Hippocampal formation (tissue), 2 donors: ENCODE measurements at places on chromosomes 7 and 10.

DNA sequence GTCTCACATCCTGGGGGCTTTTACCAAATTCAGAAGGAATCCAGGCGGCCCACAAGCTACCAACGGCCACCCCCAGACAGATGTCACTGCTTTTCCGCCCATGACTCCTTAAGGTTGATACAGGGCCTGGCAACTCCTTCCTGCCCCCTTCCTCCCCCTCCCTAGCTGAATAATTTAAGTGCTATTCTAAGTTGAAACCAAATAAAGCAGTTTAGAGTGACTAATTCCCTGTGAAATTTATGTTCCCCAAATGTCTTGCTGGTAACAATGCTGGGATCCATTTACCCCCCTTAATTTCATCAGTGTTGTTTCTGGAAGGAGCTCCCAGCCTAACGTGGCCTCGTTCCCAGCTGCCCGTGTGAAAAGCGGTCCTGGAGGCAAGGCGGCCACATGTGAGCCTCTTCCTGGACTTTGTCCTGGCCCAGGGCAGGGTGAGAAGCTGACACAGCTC is 109.6 kb downstream of the TMEM130 start:
- no peak for DNase-seq

- DNase-seq = no peak
Measured at GRCh38 chr10:88361494-88361893, 221.6 kb downstream of the RNLS start.

DNA sequence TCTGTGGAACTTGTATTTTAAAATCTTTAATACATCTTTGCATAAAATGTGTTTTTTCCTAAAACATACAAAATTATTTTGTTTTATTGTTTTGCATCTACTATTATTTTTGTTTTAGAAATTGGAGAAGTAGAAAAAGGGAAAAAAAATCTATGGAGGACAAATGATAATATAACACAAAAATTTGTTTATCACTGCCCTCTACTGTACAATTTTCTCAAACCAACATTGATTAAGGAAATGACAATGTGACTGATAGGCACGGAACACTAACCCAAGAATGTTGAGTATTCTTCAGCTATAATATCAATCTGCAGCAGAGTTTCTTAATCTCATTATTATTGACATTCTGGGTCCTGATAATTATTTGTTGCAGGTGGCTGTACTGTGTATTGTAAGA is 9.5 kb upstream of the ING3 start:
- DNase-seq = no peak

DNA sequence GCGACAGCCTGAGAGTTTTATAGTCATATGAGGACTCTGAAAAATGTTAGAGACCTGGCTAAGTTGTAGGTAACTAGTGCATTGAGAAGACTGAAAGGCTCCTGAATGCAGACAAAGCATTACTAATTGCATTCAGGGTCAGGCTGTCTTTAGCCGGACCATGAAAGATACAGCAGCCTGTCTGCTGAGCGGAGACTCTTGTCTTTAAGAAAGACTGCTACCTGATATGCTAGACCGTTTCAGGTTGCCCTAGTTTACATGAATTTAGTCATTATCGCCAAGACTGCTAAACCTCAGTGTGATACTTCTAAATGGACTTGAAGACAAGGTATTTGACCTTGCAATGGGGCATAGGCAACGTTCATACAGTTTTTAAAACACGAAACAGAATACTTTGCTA is 81.2 kb downstream of the BMPR1A start:
- DNase-seq = no peak

DNA sequence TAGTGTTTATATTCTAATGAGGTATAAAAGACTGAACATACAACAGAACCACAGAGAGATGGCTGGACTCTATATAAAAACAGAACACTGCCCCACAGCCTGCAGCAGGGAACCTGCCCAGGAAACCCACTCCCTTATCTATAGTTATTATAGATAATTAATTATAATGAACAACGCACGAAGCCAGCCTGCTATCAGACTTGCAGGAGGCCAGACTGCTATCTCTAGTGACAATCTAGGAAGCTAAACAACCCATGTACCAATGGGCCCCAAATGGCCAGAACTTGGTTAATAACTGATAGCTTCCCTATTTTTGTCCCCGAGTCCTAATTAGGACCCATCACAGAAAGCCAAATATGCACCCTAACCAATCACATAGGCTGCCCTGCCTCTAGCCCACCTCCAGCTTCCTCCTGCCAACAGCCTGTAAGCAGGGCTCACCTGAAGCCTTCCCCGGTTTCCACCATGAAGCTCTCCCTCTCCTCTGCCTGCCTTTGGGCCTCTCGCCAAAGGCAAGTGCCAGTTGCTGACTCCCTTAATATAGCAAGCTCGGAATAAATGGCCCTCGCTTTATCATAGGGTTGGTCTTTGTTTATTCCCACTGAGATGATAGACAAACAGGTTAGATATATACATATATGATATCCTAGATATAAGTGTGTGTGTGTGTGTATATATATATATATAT is 74.5 kb downstream of the SYPL1 start:
- no peak for DNase-seq

- DNase-seq = no peak
Measured at GRCh38 chr7:134690016-134690415, 43.4 kb downstream of the BPGM start.

- no peak for DNase-seq
Measured at GRCh38 chr10:105280895-105281294, 639.8 kb downstream of the SORCS3 start.

- peak; percentile 53 for DNase-seq
Measured at GRCh38 chr10:15725603-15726002, 5.9 kb upstream of the ITGA8 start.

DNA sequence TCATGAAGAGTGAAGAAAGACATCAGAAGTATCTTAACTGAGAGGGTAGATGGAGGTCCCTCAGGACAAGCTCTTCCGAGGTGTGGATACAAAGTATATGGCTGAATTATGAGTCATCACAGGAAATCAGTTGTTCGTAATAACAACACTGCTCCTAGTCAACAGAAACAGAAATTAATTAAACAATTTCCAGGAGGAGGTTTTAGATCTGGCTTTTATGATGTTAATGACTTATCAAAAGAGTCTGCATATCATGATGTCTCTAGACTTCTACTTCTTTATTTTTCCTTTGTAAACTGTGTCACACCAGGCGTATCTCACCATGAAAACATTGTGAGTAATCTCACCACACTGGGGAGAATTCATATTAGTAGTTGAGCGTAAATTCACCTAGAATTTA is 31.2 kb downstream of the OSBPL3 start:
- no peak for DNase-seq

DNA sequence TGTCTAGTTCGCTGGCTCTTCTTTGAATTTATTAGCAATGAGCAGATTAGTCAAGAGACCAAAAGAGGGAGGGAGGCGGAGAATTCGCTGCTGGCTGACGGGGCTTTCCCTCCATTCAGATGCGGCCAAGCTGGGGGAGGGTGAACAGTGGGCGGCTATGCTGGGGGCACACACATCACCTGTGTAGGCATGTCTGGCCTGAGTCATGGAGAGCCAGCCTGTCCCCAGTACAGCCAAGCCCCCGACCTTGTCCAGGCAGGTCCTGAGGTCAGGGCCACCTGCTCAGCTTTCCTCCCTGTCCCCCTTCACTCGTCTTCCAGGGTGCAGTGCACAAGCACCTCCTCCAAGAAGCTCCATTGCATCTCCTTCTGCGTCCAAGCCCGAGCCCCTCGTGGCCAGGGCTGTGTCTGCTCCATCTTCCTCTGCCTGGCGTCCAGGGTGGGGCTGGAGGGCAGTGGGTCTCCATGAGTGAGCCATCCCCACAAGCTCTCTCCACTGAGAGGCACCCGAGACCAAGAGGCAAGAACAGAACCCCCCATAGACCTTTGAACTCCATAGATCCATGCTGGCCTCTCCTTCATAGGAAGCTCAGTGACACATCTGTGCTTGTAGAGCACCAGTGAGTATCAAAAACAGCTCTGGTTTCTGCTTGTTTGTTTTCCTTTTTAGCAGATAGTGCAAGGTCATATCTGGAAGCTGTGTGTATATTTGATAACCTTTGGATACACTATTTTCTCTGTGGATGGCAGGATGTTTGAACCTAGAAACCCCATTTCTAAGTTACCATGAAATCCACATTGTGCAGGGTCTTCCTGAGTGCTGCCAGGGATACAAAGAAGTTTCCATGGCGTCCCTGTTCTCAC is 1.9 kb upstream of the DEPP1 start:
- DNase-seq = no peak

DNA sequence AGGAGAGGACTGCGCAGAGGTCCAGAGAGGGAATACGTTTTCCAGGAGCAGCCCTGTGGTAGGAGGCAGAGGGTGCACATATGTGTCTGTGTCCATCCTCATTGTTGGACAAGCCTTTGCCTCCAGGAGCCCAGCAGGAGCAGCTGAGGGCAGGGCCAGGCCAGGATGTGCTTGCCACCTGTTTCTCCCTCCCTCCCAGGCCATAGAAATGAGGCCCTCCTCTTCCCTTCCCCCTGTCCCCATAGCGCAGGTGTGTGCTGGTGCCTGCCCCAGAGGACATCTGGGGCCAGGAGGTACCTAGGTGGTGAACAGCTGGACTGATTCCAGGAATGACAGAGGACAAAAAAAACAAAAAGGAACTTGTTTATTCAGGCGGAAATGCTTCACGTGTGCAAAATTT is 10.5 kb upstream of the CXCL12 start:
- DNase-seq = no peak
